ENCODE measurements at places on chromosomes 1 and 21.
A peak's percentile ranks its signal among the peaks of the same experiment; 100 is the strongest.

GRCh38 chr1:31952825-31953220 lies 14.7 kb upstream of the PTP4A2 start:
- no peak for DNase-seq

DNA sequence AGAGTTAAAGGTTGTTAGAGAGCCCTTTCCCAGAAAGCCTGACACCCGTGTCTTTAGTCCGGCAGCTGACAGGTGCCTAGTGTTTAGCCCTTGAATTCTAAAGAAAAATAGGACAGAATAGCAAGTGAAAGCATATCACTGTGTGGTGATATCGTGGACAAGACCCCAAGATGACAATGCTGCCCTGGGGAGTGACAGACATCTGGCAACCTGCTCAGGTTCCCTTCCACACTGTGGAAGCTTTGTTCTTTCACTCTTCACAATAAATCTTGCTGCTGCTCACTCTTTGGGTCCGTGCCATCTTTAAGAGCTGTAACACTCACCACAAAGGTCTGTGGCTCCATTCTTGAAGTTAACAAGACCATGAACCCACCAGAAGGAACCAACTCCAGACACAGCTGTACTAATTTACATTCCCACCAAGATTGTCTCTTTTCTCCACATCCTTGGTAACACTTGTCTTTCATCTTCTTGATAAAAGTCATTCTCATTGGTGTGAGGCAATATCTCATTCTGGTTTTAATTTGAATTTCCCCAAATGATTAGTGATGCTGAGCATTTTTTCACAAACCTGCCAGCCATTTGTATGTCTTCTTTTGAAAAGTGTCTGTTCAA lies 107.6 kb upstream of the SGIP1 start:
- no peak for DNase-seq

GRCh38 chr1:92709738-92710137 lies 75.2 kb downstream of the EVI5 start:
- no peak for DNase-seq

- no peak for DNase-seq
Measured at GRCh38 chr21:31398574-31398973, 54.5 kb upstream of the TIAM1 start.

DNA sequence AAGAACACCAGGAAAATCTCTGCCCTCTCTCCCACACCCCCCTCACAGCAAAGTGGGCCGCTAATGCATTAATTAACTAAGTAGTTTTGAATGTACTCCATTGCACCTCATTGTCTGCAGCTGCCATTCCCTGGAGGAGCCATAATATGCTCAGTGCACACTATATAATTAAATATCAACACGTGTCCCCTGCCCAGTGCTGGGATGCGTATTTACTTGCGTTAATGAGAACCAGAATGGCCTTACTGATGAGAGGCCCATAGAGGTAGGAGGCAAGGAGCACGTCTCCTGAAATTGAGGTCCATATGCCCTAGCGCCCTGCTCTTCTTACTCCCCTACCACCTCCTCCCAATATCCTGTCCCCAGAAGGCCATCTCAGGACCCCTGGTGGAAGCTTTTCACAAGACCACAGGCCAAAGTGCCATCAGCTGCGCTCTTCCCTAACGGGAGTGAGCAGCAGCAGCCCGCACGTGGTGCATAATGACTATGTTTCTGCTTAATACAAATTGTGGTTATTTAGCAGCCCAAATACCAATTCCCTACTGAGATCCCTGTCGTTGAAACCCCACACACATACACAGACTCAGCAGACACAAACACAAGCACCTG lies 76.8 kb downstream of the PLXNA2 start:
- DNase-seq: no peak

DNA sequence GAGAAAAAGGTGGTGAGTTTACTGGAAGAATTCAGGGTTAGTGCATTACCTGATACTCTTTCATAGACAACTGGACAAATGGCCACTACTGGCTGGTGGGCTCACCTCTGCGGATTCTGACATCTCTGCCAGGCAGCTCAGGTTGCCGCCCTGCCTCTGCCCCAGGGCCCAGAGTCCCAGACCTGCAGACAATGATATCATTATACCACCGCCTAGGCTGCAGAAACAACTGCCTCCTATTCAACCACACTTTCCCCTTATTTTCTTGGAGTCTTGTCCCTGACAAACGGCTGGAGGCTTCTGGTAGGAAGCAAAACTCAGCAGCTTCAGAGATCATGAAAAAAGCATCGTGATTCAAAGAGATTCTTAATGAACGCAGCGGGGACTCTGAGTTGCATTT lies 37.0 kb downstream of the IRF2BP2 start:
- DNase-seq: no peak

DNA sequence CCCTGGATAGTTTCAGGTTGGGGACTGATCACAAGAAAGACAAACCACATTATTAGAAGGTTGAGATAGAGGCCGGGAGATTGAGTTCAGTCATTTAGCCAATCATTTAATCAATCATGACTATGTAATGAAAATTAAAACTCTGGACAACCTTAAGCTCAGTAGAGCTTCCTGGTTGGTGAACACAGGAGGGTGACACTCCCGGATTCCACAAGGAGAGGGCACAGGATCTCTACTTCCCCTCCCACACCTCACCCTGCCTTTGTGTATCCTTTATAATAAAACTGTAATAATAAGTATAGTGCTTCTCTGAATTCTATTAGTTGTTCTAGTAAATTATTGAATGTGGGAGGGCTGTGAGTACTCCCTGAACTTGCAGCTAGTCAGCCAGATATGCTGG lies 150.1 kb downstream of the PIK3R3 start:
- no peak for DNase-seq

GRCh38 chr1:161258439-161259344 lies at the start of gene PCP4L1:
Gene PCP4L1 (plus strand): TSS chr1:161258745. CDS start chr1:161258975, 230 bp downstream.
- peak; percentile 32 for DNase-seq

DNA sequence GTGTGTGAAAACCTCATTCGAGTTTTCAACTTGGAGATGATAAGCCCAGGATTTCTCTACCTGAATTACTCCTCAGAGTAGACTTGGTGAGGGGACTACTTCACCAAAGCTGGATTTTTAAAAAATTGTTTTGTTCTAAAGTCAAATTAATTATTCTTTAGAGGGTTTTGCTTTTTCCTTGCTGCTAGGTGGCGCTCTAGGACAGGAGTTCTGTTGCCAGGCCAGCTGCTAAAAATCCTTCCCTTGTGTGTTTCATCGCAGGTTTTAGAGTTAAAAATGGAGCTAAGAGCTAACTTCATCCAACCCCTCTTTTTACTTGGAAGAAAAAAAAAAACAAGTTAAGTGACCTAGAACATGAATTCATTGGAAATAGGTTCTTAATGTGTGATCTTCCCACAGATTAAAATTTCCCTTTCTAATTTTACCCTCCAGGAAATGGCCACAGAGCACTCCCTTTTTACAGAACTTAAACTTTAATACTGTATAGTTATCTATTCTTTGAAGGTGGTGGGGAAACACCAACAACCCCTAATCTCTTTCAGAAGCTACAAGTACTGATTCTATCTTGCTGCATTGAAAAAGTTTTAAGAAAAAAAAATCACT lies 36.7 kb upstream of the FAM163A start:
- peak; percentile 55 for DNase-seq

DNA sequence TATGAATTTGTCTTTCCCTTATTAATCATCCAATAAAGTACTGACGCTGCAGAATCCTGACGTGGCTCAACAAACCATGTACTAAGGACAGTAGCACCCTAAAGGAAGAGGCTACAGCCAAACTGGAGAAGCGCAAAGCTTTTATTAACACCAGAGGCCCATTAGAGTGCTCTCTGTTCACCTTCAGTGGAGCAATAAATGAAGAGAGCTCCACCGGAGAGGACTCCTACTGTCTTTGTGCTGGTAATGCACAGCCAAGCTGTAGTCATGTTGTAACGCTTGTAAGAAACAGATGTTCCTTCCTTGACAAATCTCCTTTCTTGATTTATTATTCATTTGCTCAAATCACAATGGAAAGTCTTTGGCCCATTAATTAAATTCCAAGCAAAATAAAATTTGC lies 220.7 kb upstream of the RRP15 start:
- no peak for DNase-seq

- DNase-seq: no peak
Measured at GRCh38 chr1:108639899-108640560, 20.9 kb downstream of the HENMT1 start.

DNA sequence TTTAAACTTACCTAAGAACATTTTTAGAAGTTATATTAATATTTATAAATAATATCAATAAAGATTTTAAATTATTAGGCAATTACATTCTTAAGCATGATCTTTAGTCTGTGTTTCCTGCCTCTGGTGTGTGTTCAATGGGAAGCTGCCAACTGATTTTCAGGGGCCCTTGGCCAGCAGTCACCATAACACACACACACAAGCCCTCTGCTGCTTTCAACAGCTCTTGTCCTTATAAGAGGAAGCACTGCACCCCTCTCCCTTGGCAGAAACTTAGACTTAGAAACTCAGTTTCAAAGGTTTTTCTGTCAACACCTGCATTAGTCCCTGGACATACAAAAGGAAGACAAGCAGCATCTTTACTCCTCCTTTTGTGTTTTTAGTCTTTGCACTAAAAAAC lies 81.4 kb downstream of the VAV3 start:
- DNase-seq: no peak

DNA sequence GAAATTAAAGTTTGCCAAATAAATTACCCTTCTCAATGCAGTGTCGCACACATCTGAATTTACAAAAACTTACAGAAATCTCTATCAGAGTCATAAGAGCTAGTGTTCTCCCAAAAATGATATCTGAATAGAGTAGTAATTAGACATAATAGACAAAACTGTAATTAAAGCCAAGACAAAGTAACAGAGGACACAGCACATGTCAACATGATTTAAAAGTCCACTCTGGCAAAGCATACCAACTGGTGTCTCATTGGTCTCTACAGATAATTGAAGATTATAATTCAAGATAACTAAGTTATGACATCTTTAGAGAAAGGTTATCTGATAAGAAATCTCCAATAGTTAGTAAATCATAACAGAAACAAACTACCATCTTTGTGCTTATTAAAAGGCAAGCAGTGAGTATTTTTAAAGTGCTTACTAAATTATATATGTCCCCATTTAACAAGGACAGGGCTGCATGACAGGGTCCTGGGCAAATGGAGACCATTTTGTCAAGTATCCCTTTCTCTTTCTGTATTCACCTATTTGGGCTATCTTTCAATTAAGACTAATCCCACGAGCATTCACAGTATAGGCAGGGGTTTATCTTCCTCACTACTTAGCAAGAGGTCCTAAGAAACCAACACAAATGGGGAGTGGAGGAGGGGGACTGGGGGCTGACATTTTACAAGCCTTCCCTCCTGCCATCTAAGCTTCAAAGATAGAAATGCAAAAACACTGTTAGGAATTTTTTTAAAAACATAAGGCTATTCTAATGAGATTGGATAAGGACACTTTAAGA lies 26.0 kb downstream of the PTP4A2 start:
- DNase-seq: no peak

- no peak for DNase-seq
Measured at GRCh38 chr21:36858320-36858957, 108.0 kb downstream of the HLCS start.

- peak; percentile 28 for DNase-seq
Measured at GRCh38 chr1:206704226-206704625, 19.5 kb downstream of the MAPKAPK2 start.

GRCh38 chr21:36425286-36425685 lies 40.1 kb downstream of the CHAF1B start:
- no peak for DNase-seq

- DNase-seq: no peak
Measured at GRCh38 chr21:32087447-32087846, 191.4 kb downstream of the MIS18A start.

- no peak for DNase-seq
Measured at GRCh38 chr1:64757213-64757612, 12.3 kb downstream of the RAVER2 start.

GRCh38 chr1:40740997-40741736 lies 42.4 kb upstream of the KCNQ4 start:
- DNase-seq: no peak

- DNase-seq: peak; percentile 47
Measured at GRCh38 chr1:93839307-93839706, 39.7 kb downstream of the DNTTIP2 start.

GRCh38 chr1:34808051-34808810 lies 15.4 kb downstream of the GJA4 start:
- DNase-seq: no peak

DNA sequence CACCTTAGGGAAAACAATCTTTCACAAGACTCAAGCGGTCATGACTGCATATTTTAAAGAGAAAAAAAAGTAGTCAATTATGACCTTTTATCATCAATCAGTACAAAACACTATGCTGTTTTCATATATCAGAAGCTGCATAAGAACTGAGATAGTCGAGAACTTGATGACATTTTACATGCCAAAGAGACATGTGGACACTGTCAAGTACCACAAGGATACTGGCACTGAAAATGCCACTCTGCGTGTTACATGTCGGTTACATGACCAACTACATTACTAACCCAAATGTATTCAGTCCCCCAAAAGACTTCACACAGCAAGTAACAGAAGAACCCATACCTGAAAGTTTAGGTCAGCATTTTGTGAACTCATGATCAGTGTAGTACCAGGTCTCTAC lies 975.0 kb upstream of the ADGRL4 start:
- no peak for DNase-seq

DNA sequence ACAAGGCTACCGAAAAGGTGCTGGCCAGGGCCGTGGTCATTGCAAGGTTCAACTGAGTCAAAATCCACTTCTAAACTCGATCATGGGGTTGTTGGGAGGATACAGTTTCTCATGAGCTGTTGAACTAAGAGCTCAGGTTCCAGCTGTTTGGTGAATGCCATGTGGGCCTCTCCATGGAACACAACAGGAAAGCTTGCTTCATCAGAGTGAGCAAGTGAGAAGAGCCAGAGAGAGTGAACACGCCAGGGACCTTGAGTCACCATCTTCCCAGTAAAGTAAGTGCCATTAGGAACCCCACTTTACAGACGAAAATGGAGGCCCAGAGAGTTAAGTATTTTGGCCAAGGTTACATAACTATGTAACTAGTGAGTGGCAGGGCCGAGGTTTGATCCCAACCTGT lies 475.1 kb upstream of the VAMP3 start:
- no peak for DNase-seq

- no peak for DNase-seq
Measured at GRCh38 chr21:43904331-43904781, 39.3 kb downstream of the AGPAT3 start.

GRCh38 chr21:34513129-34513675 lies 1.2 kb upstream of the KCNE1 start:
- no peak for DNase-seq
